Right renal cortex interstitium (tissue), 3 donors: ENCODE measurements at places on chromosomes 2 and 18. TPM values are rescaled to one million over a fixed set of nuclear protein-coding genes. Genes with fewer than 3 reads are reported as not detected.

SLC4A3 gene
- polyA plus RNA-seq = 6.1 TPM

TMEM178A gene
- polyA plus RNA-seq = 75.6 TPM

DNA sequence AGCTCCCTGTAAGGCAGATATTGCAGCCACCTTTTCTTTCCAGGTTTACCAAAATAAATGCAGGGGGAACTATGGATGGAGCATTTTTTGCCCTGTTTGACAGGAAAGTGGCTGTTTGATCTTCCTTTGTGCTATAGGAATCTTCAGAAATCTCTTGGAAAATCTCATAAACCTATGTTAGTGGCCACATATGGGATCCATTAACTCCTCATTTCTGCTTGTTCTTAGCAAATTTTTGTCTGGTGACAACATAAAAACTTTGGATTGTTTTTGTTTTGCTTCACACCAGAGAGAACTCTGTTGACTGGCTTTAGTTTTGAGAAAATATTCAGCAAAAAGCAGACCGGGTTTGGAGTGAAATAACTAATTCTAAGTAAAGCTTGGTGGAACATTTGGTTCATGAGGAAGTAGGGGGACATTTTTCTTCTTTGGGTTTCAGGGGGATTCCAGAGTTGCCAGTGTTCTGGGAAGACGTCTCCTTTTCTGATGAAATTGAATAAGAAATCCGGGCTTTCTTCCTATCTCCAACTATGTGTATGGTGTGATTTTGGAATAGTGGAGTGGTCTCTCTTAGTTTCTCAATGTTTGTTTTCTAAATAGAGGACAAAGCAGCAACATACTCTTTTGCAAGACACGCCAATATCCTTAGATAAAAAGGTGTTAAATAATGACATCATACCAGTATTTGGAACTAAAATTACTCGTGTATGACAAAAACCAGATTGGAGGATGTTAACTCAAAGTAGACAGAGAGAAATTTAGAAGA, 174.4 kb downstream of the ICOS start:
- no peak for DNase-seq

DNA sequence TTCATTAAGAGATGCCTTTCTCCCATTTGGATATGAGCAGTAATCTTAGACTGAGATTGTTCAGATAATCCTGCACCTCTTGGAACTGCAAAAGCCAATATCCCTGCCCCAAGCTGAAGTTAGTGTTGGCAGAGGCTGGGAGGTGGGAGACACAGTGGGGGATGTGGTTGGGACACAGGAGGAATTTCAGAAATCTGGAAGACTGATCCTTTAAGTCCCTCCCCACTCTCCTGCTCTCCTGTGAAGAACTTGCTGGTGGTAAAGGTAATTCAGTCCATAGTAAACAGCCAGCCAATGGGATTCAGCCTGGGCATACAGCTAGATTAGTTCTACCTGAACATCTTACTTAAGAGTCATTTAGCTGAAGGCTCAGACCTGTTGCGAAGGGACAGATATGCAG, 50.0 kb upstream of the TMEM178A start:
- DNase-seq = no peak
